ENCODE measurements at places on chromosomes 4 and X. TPM values are rescaled to one million over a fixed set of nuclear protein-coding genes. Genes with fewer than 3 reads are reported as not detected.

- no peak for DNase-seq
Measured at GRCh38 chr4:13611283-13611842, 16.2 kb downstream of the BOD1L1 start.

DNA sequence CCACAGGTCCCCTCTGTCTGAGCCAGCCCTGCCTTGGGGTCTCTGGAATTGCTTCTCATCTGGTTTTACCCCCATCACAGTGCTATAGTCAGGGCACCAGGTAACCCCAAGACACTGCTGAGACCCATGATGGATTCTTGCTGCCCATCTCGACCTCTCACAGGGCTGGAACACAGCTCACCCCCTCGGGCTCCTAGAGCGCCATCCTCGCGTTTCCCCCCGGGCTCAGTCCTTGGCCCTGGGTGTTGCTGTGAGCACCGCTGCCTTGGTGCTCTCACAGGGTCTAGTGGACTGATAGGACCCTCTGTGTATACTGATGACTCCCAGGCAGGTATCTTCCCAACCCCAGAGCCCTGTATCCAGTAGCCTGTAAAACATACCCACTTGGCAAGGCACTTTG, 8.8 kb downstream of the MAEA start:
- no peak for DNase-seq

GRCh38 chr4:110615353-110616237, 7.3 kb downstream of the PITX2 start:
- no peak for DNase-seq

GRCh38 chr4:85486425-85487086, 11.6 kb downstream of the ARHGAP24 start:
- peak; percentile 26 for DNase-seq

PGM2 gene
- 46.5 TPM for total RNA-seq

- DNase-seq = no peak
Measured at GRCh38 chr4:165592386-165592785, 213.6 kb downstream of the CPE start.

DNA sequence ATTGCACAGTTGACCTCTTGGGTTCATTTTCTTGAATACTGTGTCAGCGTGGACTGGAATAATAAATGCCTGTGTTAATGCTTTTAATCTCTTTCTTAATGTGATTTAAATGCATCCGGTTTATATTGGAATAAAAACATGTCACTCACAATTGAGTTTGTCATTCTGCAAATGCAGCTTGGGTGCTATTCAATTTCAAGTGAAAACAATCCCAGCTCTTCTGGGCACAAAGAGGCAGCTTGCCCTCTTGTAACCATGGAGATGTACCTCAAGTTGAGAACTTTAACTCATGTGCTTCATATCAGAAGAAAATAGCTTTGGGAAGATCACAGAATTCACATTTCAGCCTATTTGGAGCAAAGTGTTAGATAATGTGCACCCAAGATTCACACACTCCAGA, 355.7 kb upstream of the GNPDA2 start:
- no peak for DNase-seq

- DNase-seq = no peak
Measured at GRCh38 chr4:185936650-185937376, 124.8 kb upstream of the SORBS2 start.

MND1 gene
- 13.4 TPM for total RNA-seq

MAGEA6 gene
- total RNA-seq = 65.0 TPM

GRCh38 chr4:153787061-153787560, 1.8 kb downstream of the SFRP2 start:
- no peak for DNase-seq

DNA sequence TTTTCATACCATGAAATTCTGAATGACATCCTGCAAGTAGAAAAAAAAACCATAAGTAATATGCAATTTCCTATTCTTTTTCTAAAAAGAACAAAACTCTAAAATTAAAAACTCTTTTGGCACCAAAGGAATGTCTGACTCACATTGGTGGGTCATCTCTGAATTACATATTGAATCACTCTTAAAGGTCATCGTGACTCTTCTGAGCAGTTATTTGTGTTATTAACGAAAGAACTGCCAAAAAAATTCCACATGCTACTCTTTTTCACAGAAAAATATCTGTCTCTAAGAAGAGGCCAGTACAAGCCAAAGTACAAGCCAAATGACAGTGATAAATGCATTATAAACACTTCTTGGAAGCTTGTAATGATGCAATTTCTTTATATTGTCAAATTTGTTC, 282.2 kb downstream of the GUCY2F start:
- DNase-seq = no peak

DNA sequence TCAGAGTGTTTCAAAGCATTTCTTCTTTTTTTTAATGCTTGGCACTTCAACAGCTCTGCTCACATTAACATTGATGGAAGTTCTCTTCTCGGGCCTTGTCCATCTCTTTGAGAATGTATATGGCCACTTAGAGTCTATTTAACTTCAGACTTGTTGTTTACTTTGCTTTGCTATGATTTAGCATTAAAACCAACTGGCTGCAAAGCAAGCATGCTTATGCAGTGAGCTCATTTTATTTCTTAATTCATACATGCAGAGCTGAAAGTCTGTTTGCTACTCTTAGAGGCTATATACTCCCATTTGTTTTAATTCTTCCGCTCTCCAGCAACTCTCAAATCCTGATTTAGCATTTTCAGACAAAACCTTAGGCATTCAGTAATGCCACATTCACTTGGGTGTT, 107.6 kb upstream of the PACRGL start:
- DNase-seq = no peak

DNA sequence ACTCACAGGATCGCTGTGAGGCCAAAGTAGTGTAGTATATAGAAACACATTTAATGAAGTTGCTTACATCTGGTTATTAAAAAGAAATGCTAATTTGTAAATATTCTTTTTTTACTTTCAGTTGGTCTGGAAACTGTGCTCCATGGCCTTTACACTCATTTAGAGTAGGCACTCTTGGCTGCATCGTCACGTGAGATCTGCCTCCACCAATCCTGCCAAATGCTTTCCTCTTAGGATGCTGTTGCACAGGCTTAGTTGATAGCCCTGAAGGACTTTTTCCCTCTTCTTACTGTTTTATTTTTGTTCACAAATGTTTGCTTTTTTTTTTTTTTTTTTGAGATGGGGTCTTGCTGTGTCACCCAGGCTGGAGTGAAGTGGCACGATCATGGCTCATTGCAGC, 6.3 kb downstream of the CPE start:
- no peak for DNase-seq

SNCA gene
- total RNA-seq = 29.6 TPM

GRCh38 chr4:152935631-152936445, at the start of gene FHDC1:
Gene FHDC1, plus strand, starts transcription at chr4:152936323. Its CDS starts 6,735 bp downstream, at chr4:152943058.
- no peak for DNase-seq

DNA sequence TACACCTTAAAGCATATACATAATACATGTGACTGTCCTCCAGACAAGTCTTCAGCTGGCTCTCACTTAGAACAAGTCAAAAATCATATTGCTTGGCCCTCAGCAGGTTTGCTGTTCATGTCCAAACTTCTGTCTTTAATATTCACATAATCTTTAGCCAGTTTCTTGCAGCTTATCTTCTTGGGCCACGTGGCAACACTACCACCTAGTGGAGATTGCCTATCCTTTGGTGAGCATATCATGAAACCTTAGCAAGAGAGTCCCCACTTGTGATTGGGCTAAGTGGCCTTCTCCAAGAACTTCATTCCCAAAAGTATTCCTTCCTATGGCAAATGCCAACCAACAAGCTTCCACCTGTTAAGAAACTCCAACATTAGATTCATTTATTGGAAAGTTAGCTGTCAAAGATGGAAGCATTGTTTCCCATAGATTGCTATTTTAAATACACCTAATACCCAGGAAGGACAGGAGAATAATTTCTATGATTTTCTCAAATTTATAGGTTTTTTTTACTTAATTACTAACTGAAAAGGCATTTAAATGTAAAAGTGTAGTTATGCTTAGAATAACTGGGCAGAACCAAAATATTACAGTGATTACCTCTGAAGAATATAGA, 231.9 kb upstream of the INTU start:
- DNase-seq = peak; percentile 79

DNA sequence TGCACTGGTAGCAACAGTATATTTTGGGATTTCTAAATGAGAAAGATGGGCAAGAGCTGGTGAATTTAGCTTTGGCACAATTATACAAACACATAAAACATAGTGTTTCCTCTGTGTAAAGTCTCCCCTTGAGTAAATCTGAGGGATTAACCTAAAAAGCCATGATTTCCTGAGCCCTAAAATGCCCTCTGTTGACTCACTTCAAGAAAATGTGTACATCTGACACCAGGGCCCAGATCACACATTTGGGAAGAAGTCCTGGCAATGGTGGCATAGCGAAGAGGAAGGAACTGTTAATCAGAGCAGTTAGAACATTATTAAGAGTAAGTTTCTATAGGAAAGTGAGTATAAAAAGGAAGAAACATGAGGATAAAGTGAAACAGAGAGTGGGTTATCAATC, 338.5 kb downstream of the SPOCK3 start:
- DNase-seq = no peak

GRCh38 chr4:73347497-73347896, 56.6 kb upstream of the ALB start:
- DNase-seq = no peak

- DNase-seq = peak; percentile 35
Measured at GRCh38 chr4:153393397-153393796, 48.9 kb downstream of the MND1 start.

P2RY8 gene
- total RNA-seq = not detected

- no peak for DNase-seq
Measured at GRCh38 chrX:56800801-56801200, 71.8 kb downstream of the NBDY start.

GRIA3 gene
- total RNA-seq = 0.06 TPM

STATH gene
- 0.29 TPM for total RNA-seq

- DNase-seq = peak; percentile 79
Measured at GRCh38 chr4:73446336-73446938, 10.4 kb downstream of the AFP start.

DNA sequence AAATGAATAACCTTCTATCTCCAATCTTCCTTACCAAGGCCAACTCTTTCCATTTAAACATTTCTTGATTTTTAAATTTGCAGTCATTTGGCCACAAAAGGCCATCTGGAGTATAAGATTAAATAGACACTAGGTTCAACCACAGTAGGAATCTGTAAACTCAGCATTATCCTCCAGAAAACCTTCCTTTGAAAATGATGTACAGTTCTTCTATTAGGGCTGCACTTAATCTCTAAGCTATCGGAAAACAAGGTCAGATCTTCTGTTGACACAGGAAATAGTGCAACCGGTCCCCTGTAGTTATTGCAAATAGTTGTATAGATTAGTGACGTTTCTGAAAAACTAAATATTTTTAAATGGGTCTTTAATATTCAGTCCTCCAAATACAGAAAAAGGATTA, 359.0 kb upstream of the ATOH1 start:
- no peak for DNase-seq

DNA sequence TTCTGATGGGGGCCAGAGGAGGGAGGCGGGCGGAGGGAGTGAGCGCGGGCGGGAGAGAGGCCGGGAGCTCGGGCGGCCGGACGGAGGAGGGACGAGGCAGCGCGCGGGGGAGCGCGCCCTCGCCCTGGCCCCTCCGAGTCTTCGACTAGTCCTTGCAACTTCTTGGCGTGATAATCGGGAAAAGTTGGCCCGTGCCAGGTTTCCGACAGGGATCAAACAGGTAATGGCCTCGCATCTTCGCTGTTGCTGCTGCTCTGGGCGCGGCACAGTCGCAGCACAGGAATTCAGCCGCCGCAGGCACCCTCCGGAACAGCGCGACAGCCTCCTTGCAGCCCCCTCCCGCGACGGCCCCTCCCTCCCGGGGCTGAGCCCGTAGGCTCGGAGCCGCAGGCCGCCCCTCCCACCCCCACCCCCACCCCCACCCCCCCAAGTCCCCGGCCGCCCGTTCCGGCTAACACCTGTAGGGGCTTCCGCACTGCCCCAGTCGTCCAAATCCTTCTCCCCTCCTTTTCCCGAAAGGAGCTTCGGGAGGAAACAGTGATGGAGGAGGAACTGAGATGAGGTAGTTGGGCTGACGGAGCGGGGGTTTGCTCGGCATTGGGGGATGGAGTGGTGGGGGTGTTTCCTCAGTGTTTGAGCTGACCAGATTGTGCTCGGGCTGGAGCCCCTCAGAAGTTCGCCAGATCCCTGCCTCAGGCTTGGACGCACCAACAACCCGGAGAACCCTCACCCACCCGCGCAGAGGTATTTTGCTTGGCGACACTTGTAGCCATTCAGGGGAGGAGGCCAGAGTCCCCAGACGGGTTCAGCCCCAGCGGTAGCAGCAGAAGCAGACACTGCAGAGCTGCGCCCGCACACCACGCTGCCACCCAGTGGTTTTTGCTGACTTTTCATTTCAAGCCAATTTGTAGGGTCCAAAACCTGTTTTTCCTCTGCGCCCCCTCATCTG, at the start of gene FGF13:
TSS of gene FGF13 (minus strand) at position 319 of the 949 bp plus-strand sequence. CDS start 714 bp downstream, outside the sequence.
- DNase-seq = peak; percentile 31

RPA4 gene
- total RNA-seq = not detected

DNA sequence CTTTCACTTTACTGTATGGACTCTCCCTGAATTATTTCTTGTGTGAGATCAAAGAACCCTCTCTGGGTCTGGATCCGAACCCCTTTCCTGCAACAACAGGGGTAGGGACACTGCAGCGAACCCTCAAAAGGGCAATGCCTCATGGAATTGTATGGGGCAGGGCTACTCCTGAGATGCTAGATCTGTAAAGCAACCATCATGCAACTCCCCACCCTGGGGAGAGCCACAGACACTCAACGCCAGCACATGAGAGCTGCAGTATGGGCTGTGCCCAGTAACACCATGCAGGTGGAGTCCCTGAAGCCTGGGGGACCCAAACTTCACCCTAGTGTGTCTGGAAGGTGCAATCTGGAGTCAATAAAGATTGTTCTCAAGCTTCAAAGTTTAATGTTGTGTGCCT, 304.7 kb downstream of the DCHS2 start:
- no peak for DNase-seq

CTAG1B gene
- not detected for total RNA-seq

DNA sequence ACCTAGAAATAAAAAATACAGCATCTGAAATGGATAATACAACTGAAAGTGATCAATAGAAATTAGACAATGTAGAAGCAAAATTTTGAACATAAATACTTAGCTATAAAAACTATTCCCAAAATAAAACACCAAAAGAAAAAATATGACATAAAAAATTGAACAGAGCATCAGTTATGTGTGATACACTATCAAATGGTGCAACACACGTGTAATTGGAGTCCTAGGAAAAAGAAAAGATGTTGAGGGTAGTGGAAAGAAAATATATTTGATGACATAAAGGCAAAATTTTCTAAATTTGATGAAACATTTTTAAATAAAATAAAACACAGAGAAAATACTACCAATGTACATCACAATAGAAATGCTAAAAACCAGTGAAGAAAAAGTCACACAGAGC, 63.1 kb downstream of the NPY2R start:
- DNase-seq = no peak

GRCh38 chr4:174324236-174324635, 40.5 kb downstream of the CEP44 start:
- no peak for DNase-seq

- DNase-seq = no peak
Measured at GRCh38 chr4:90904021-90904420, 776.8 kb downstream of the CCSER1 start.

DNA sequence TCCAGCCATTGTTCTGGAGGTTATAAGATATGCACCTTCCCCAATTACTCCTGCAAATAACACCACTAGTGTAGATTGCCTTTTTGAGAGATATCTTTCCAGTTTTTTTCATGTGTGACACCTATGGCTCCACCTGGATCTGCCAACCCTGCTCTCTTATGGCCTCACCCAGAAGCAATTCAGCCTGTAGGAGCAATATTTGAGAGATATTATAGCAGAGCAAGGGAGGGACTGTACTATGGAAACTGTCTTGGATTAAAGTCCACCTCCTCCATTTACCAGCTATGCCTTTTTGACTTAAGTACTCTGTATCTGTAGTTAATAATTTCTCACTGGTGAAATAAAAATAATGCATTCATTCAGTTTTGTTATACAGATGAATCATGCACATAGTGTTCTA, 803.5 kb downstream of the NLGN4X start:
- DNase-seq = no peak

All from H4 (cell line).